ENCODE measurements at places on chromosomes 3 and 15.

DNA sequence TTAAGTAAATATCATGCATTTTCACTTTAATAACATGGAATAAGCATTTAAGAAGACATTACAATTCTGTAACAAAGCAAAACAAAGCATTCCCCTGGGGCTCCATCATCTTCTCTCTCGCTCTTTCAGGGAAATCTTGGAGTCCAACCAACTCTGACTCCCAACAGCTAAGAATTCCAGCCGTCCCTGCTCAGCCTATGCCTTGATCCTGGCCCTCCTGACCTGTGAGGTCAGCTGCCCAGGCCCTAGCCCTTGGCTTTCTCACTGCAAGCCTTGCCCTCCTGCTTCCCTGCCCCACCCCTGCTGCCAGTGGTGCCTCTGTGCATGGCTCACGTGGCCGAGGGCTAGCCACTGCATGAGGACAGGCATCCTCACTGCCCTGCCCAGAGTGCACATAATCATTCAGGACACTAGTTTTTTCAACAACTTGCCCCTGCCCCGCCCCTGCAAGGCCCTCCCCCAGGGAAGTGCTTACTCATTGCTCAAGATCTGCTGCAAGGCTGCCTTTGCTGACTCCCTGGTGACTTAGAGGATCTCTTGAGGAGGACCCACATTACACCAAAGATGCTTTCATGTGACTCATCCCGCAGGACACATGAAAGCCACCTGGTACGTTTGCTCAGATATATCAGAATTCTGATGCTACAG is 37.6 kb downstream of the MTMR10 start:
- peak; percentile 24 for DNase-seq

- DNase-seq, result peak; percentile 75
Measured at GRCh38 chr15:85044251-85044853, 62.7 kb downstream of the PDE8A start.

DNA sequence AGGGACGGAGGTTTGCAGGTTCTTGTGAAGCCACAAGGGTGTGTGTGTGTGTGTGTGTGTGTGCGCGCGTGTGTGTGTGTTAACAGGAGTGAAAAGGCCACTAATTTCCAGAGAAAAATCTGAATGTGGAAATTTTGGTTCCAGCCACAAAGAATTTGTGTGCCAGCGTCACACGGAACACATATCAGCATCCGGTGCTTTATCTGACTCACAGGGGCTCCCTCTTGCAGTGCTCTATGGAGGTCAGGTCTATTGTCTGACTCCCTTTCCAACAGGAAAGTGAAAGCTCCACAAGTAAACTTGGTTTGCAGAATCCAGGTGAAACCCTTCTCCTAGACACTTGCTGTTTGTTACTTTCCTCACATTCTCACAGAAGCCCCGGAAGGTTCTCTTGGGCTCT is 6.2 kb downstream of the CLDN11 start:
- no peak for DNase-seq

GRCh38 chr3:68515237-68515636 is 417.1 kb downstream of the TAFA4 start:
- no peak for DNase-seq

DNA sequence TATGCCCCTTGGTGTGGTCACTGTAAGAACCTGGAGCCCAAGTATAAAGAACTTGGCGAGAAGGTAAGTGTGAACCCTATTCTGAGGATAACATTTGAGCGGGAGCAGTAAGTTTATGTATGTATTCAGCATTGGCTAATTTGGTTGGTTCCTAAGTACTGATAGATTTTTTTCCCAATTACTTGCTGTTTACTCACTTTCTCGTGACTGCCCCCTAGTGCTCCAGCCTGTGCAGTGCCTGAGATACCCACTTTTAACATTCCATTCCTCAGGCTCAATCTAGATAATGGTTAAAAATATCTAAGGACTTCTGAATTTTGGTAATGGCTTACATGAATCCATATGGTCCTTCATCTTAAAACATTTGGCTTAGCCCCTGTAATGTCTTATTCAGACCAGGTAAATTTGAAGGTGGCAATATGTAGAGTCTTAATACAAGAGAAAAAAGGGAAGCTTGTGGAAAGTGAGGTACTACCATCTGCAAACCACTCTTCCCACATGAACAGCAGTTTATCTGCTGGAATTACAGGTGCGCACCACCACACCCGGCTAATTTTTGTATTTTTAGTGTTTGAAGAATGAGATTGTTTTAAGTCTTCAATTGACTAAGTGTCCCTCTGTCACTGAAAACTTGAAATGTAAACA is 7.1 kb downstream of the ELL3 start:
- peak; percentile 78 for DNase-seq

Data from suppressor macrophage treated with lipopolysaccharide for 1 hour (primary cell).